PC-9 (cell line): ENCODE measurements at places on chromosomes 13 and 19.
A peak's percentile ranks its signal among the peaks of the same experiment; 100 is the strongest.

DNA sequence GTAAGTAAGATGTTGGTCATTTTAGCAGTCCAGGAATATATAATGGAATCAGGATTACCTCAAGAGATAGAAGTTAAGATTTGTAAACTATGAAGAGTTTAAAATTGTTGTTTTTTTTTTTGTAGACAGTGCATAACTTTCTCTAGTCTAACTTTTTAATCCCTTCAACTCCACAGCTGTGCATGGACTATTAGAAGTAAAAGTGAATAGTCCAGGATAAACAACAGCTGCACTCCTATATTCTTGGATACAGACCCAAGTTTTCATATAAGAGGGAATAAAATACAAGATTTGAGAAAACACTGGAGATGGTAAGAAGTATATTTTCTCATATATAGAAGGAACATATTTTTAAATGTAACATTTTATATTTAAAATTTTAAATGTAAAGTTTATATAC lies 1509.9 kb downstream of the SLITRK5 start:
- no peak for DNase-seq

- no peak for DNase-seq
Measured at GRCh38 chr13:25541434-25542123, 169.8 kb downstream of the ATP8A2 start.

- DNase-seq, result peak; percentile 92
Measured at GRCh38 chr13:45206340-45206739, 5.5 kb upstream of the KCTD4 start.

- DNase-seq, result no peak
Measured at GRCh38 chr19:29620931-29621351, 14.9 kb downstream of the POP4 start.

- no peak for DNase-seq
Measured at GRCh38 chr13:82962397-82962796, 919.9 kb downstream of the SLITRK1 start.

- no peak for DNase-seq
Measured at GRCh38 chr13:59885076-59885475, 278.7 kb downstream of the DIAPH3 start.
